ENCODE measurements at places on chromosomes 1 and 21. TPM values are rescaled to one million over a fixed set of nuclear protein-coding genes. Genes with fewer than 3 reads are reported as not detected.

GRCh38 chr1:1753607-1754005 is 24.7 kb downstream of the NADK start:
- no peak for DNase-seq

GRCh38 chr1:31750858-31751510 is 13.2 kb downstream of the ADGRB2 start:
- DNase-seq, result peak; percentile 85

Gene UCHL5
- 50.8 TPM for polyA plus RNA-seq

Gene CDC20
- 48.9 TPM for polyA plus RNA-seq

DNA sequence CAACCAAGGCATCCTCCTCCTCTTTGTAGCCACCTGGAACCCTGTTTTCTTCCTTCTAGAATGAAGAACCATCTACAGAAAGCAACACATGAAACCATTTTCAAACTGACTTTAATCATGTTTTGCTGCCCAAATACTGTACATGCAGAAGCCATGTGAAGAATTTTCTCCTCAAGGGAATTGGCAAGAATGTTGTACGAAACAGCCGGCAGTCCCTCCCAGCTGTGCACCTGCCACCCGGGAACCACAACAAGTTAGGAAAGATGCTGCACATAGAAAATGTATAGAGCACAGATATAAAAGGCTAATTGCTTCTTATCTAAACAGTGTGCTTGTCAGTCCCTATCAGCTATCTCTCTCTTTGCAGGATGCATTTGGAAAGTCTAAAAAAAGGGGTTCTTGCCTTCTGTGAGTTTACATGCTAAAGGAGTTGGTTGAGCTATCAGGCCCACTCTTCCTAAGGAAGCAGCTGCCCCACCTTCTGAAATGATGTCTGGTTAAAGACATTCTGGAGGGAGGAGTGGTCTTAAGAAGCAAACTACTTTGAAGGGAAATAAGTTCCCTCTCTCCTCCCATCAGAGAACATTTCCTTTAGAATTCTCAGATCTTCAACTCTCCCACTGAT is 44.8 kb downstream of the RIMS3 start:
- no peak for DNase-seq

Gene TGFB2
- 1.3 TPM for polyA plus RNA-seq

GRCh38 chr1:36269408-36269838 is 36.7 kb upstream of the SH3D21 start:
- DNase-seq, result peak; percentile 62

DNA sequence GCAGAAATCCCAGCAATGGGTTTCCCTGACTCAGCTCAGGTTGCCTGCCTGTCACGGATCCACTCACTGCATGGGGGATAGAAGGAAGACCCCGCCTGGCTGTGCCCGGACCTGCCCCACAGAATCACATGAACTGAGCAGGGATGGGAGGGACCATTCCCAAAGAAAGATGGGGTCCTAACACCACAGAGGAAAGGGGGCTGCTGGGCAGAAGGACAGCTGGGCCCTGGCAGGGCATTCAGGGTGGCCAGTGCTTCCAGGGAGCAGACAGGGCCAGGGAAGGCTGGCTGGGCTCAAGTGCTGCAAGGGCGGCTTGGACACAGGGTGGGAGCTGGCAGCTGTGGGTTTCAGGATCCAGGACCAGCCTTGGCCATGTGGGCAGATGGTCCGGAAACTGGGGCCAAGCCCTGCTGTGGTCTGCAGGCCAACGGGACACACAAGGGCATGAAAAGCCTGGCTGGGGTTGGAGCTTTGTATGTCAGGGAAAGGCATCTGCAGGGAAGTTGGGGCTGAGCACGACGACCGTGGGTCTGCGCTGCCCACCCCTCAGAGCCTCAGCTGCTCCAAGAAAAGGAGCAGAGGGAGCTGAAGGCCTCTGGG is 723.9 kb downstream of the PTPRU start:
- no peak for DNase-seq

DNA sequence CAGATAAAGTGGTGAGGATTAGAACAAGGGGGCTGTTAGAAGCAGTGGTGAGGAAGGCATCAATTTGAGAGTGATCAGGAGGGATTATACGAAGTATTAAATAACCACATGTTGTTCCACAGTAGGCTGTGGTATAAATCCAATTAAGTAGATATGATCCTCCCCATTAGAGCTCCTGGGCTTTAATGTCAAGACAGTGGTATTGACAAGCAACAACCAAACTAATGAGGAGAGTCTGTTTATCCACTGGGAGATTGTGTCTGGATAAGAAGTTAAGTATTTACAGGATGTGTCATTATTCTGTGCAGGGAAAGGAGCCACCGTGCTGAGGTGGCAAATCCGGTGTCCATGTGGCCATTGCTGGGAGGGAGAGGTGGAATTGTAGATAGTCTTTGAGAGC is 5.8 kb downstream of the ACTN2 start:
- no peak for DNase-seq

Gene RNU1-3
- polyA plus RNA-seq, result not detected

- peak; percentile 69 for DNase-seq
Measured at GRCh38 chr1:94329986-94330385, 88.2 kb upstream of the ABCD3 start.

DNA sequence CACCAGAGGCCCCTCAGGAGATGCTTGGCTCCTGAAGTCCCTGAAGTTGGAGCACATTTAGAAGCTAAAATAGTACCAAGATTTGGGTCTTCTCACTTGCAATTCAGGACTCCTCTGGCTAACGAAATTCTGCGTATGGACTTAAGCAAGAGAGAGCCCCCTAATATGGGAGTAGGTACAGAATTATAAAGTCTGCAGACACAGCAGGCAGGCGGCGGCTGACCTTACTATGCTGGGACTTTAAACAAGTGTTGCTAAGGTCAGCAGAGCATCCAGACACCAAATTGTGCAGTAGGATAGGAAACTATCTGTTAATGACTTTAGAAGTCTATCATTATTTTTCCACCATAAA is 104.5 kb upstream of the PDE4B start:
- no peak for DNase-seq

Gene FCGR3B
- not detected for polyA plus RNA-seq

DNA sequence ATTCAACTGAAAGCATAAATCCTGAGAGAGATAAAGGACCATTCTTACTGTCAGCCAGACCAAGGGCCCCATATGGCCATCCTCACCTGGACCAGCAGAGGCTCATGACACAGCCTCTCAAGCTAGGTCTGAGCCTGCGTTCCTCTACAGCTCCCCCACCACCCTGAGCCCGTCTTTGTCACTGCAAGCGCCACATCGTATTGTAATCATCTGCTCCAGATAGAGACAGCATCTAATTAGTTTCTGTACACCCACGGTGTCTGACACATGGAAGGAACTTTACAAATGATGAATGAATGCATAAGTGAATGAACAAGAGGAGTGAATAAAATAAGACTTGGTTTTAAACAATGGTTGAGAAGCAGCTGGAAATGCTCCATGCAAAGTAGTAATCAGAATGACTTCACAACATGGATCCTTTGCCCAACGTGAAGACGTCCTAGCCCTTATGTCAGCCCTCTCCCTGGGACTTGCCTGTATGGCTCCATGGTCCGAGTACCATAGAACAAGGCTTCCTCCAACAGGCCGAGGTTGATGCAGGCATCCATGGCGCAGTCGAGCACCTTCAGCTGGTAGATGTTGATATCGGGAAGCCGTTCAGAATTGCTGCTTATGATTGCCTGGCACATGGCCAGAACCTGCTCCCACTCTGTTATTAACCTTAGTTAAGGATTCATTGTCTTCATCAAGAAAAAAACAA is 648.9 kb downstream of the SMYD3 start:
- no peak for DNase-seq

- DNase-seq, result no peak
Measured at GRCh38 chr1:104987210-104987609, 1237.5 kb downstream of the AMY1C start.

Gene PLA2G2A
- 0.35 TPM for polyA plus RNA-seq

GRCh38 chr21:31248598-31248997 is 95.5 kb downstream of the TIAM1 start:
- DNase-seq, result peak; percentile 6

- peak; percentile 68 for DNase-seq
Measured at GRCh38 chr1:244796719-244797406, 38.6 kb upstream of the COX20 start.

DNA sequence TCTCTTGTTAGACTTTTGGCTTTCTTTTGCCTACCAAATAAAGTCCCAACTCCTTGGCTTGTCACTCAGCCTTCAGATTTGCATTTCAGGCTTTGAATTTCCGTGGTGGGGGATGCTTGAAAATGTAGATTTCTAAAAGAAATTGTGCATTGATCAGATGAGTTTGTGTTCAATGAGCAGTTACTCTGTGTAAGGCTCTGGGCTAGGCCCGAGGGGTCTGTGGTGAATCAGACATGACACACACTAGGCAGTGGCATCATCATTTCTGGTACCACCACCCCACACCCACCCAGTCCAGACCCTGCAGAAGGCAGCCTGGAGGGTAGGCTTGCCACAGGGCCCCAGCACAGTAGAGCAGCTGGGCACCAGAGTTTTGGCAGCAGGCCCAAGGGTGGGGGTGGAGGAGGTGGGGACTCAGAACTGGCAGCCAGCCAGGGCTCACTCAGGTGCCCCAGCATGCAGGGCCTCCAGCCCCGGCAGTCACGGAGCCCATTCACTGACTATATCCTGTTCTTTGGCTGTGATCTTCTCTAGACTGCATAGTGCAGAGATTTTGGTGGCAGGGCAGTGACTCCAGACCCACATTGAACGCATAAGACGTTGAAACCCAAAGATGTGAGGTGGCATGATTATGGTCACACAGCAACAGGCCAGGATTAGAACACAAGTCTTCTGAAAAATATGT is 97.2 kb upstream of the ARTN start:
- DNase-seq, result no peak

Gene CLCN6
- 4.9 TPM for polyA plus RNA-seq

DNA sequence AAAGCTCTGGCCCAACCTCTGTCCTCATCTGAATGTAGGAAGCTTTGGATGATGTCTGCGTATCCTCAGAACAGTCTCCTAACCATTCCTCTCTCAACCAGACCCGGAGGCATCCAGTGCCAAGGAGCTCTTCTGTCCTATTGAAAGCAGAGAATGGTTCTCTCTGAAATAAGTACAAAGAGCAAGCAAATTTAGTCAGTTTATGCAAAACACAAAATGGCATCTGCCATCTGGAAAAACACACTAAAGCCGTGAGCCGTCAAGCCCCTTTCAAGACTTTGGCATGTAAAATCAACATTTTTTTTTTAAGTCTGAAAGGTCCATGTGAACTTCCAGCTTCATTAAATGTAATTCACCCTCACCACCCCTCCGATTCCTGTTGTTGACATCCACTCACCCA is 21.7 kb upstream of the PROX1 start:
- DNase-seq, result no peak

DNA sequence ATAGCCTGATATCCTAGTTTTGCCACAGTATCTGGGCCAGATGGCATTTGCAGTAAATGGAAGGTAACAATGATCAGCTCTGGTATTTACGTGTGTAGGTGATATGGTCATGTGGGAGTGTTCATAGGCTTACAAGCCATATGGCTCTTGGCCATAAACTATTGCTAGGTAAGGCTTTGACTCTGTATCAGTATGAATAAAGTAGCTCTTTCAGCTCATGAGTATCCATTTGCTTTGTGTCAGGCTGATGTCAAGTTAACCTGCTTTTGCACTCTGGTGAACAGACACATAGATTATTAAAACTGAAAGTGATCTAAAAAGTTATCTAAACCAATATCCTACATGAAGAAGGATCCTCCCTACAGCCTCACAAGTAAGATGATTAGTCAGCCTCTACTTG is 69.0 kb downstream of the DDR2 start:
- no peak for DNase-seq

DNA sequence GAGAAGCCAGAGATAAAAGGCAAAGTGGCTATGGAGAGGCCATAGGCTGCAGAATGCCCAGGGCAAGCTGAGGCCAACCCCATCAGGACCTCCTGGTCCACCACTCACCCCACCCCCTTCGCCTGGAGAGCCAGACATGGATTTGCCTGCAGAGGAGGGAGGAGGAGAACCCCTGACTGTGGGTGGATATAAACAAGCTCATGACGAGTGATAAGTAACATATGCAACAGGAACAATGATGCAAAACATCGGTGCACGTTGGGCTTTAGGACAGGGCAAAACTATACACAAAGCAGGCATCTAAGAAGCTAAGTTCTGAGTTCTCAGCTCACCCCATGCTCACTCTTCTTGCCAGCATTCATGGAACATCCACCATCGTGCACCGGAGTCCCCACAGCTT is 150.3 kb downstream of the ETS2 start:
- DNase-seq, result no peak

- DNase-seq, result no peak
Measured at GRCh38 chr1:161091093-161091492, 1.7 kb upstream of the NECTIN4 start.

Data from GM23248 (cell line).